ENCODE measurements at places on chromosomes 2 and 18. TPM values are rescaled to one million over a fixed set of nuclear protein-coding genes. Genes with fewer than 3 reads are reported as not detected.
A peak's percentile ranks its signal among the peaks of the same experiment; 100 is the strongest.

GRCh38 chr2:143140864-143141661 lies 11.8 kb downstream of the ARHGAP15 start:
- H3K4me1 ChIP-seq: no peaks in the 10 kb centered on the region
- H3K4me3 ChIP-seq: no peak overlapping the region
- no peaks in the 10 kb centered on the region for H3K36me3 ChIP-seq
- no peak for DNase-seq
- H3K27me3 ChIP-seq: no peaks in the 10 kb centered on the region

DNA sequence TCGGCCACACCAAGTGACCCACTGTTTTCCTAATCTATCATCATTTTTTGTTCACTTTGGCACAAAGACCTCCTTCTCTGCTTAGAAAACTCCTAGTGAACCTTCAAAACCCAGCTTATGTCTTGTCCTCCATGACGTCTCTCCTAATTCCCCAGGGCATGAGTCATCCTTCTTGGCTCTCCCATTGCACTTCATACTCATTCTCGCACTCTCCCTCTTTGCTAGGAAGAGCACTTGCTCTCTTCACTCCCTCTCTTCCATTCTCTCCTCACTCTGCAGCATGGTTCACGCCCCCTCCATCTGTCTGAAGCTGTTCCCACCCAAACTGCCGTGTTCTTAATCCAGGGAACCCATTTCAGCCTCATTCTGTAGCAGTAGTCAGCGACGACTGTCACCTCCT lies 103.9 kb downstream of the MRO start:
- H3K4me1 ChIP-seq: no peaks in the 10 kb centered on the region
- H3K27me3 ChIP-seq: no peaks in the 10 kb centered on the region
- H3K36me3 ChIP-seq: no peaks in the 10 kb centered on the region
- no peak for DNase-seq
- H3K27ac ChIP-seq: no peak overlapping the region

GRCh38 chr18:9707381-9708056 lies 582 bp upstream of the RAB31 start:
- H3K27ac ChIP-seq: peak overlapping the region; percentile 89
- peaks cover 16% of the 10 kb centered on the region for H3K36me3 ChIP-seq
- peak overlapping the region; percentile 85 for H3K4me3 ChIP-seq
- H3K4me1 ChIP-seq: peaks cover 75% of the 10 kb centered on the region
- no peak for DNase-seq

Gene SCN2A
- total RNA-seq: 0.91 TPM

Gene TMBIM1
- 163 TPM for total RNA-seq

Gene HOXD8
- total RNA-seq: 3.6 TPM

Measured in HFFc6 (cell line).